Fibroblast of skin of left quadriceps (primary cell): ENCODE measurements at places on chromosomes 4 and X.

DNA sequence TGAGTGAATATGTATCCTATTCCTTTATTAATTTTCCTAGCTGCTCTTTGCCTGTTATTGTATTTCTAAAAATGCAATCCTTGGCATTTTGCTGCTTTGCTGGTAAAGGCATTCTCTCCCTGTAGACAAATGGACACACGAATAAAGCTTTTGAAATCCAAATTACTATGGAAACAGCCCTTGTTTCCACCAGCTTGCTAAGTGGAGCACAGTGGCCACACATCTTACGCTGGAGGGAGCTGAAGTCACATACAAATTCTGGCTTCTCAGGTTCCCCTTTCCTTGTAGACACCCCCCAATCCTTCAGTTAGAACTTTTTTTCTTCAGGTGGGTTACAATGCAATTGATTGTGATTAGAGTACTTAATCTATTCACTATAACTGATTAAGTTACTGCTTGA lies 66.2 kb downstream of the AGA start:
- DNase-seq, result no peak

DNA sequence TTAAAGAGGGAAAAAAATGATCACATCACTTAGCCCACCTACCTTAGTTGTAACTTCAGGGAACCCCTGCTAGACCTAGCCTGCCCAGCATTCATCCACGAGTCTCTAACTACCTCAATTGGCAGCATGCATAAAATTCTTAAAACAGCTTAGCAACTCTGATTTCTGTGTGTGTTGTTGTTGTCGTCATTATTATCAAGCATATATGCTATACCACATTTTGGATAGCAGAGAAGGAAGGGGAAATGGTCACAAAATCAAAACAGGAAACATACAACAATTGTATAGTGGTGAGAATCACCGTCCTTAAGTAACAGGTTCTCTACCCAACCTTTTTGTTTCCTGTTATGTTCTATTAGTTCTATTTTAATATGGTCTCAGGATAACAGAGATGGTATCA lies 2.7 kb upstream of the ACOT9 start:
- no peak for DNase-seq

- no peak for DNase-seq
Measured at GRCh38 chrX:53049127-53049517, 533 bp downstream of the GPR173 start.

- DNase-seq, result peak; percentile 35
Measured at GRCh38 chr4:40719008-40719623, 30.6 kb upstream of the NSUN7 start.

- no peak for DNase-seq
Measured at GRCh38 chr4:11805842-11806241, 377.1 kb upstream of the HS3ST1 start.

DNA sequence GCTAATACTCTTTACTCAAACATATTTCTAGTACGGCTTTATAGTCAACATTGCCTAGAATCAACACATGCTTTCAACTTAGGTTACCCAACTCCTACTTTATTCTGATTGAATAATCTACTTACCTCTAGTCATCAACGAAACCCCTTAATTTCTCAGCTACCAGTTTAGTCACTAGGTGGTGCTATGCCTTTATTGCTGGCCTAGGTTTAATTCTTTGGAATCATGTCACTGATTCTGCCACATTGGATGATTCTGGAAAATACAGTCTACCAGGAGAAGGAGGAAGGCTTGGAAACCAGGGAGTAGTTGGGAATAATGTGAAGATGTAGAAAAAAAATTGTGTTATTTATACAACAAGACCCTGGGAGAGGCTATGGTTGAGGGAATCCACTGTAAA lies 167.7 kb downstream of the DCAF12L2 start:
- DNase-seq, result no peak

DNA sequence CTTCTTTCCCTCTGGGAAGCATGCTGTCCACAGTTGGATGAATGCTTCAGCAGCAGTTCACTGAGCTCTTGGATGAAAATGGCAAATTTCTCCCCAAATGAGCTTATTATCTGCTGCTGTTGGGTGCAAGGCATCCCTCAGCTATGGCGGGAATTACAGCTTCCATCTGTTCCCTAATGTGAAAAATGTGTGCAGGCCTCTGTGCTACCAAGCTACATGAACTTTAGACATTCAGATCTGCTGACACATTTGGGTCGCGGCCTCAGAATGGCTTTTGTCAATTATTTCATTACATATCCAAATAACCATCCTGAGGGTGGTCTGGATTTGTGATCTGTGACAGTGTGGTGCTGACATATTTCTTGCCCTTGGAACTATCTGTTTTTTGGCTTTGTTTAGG lies 119.5 kb upstream of the SCML1 start:
- DNase-seq, result peak; percentile 68

DNA sequence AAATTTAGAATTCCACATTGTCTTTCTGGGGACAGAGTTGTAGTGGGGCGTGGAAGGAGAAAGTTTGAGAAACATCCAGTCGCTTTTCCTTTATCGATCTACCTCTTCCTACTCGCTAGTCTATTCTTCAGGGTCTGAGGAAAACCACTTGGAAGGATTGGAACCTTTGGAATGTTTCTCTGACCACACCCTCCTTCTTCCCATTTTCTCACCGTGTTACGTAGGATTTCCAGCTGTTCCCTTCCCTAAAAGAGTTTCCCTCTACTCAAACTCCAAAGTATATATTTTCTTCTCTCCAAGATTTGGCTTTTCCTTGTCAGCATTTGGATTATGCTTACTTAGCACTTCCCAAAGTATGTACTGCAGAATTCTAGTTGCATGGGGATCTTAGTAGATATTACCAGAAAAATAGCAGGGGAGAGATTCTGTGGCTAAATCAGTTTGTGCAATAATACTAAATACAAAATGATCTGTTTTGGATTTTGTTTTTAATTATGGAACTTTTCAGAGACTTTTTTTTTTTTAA lies 4.9 kb downstream of the ENPEP start:
- no peak for DNase-seq

DNA sequence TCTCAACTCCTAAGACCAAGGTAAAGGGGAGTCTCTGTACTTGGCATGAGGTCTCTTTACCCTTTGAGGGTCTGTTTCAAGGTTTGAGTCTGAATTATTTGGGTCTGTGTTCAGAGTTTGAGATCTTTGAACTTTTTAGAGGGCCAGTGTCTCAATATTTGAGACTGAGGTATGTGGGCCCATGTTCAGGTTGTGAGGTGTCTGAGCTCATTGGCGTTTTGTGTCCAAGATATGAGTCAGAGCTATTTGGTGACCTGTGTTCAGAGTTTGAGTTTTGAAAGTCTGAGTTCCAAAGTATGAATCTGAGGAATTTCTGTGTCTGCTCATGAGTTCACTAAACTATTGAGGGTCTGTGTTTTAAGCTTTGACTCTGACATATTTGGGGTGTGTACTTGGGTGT lies 36.7 kb upstream of the PAGE4 start:
- DNase-seq, result no peak

GRCh38 chrX:114584375-114584943 lies 573 bp downstream of the HTR2C start:
- no peak for DNase-seq

- DNase-seq, result no peak
Measured at GRCh38 chr4:161680146-161680545, 483.7 kb downstream of the FSTL5 start.

DNA sequence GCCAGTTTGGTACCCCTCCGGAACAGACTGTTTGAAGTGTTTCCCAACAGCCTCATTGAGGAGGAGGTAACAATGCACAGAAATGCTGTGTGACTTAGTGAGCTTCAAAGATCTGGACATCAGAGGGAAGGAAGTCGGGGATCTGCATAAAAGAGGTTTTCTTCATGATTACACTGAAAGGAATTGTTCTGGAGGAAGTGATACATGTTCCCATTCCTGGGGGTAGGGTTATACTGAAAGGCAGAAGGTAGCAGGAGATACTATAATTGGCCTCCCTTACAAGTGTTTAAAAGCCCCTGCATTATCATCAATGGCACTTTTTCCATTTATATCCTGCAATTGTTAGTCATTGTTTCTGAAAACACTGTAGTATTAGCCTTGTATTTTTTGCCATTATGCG lies 94.0 kb upstream of the DKK2 start:
- no peak for DNase-seq

DNA sequence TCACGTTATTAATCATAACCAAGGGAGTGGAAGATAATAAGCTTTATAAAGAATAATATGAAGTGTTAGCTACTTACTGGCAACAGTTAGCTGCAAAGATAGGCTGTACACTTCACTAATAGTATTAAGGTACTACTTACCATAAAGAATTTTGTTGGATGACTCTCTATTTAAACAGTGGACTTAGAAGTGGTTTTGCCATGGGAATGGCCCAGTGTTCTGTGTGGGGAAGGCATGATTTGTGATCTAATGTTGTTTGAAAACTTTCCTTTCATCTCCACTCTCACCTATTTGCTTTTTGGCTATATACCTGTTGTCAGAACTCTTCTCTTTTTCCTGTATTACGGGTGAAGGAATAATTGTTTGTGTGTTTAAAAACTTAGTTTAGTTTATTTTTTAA lies 23.0 kb downstream of the FHDC1 start:
- no peak for DNase-seq

DNA sequence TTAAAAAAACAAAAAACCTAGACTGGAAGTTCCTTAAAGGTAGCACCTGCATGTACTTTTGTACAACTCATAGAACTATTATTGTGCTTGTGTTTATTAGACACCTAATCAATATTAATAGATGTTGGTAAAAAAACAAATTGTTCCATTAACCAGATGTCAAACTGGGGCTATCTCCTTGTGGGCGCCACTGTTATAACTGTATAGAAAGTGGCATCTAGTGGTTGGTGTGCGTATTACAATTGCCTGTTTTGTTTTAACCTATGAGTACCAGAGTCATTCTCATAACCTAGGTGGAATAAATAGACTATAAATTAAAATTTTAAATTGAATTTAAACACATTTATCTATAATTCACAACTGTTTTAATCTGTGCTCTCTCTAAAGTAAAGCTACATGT lies 97.4 kb downstream of the COL4A5 start:
- DNase-seq, result no peak

- no peak for DNase-seq
Measured at GRCh38 chrX:42176789-42177188, 253.4 kb upstream of the CASK start.

DNA sequence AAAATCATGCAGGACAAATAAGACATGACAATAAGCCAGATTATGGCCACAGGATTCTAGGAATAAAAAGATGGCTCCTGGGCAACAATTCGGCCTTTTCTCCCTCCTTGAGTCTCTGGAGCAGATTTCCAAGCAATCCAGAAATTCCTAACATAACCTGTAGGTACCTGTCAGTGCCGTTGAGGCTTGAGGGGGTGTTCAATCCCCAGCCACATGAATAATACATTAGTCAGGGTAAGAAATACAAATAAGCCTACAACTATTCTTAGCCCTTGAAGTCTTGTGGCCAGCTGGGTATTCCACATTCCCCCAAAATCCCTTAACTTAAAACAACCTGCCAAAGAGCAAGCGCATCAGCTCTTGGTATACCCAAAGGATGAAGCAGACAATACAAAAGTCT lies 9.7 kb downstream of the CXorf38 start:
- no peak for DNase-seq

DNA sequence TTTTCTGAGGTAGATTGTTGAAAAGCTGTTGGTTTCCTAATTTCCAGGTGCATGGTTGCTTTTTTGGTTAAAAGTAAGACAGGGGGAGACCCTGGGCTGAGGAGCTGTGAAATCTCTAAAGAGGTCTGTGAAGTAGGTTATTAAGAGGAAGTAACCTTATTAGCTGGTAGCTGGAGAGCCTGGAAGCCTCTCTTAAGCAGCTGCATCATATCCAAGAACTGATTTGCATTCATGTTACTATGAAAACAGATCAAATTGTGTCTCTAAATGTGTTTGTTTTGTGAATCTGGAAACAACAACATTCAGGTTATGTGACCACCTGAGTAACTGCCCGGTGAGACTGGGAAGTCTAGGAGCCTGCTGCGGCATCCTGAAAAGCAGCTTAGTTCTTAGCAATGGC lies 54.1 kb downstream of the ARHGAP10 start:
- DNase-seq, result no peak

- DNase-seq, result no peak
Measured at GRCh38 chr4:104643805-104644204, 149.1 kb upstream of the CXXC4 start.

- DNase-seq, result no peak
Measured at GRCh38 chr4:88696630-88697029, 999 bp downstream of the NAP1L5 start.

GRCh38 chrX:8105531-8105930 lies 65.5 kb downstream of the VCX2 start:
- no peak for DNase-seq

DNA sequence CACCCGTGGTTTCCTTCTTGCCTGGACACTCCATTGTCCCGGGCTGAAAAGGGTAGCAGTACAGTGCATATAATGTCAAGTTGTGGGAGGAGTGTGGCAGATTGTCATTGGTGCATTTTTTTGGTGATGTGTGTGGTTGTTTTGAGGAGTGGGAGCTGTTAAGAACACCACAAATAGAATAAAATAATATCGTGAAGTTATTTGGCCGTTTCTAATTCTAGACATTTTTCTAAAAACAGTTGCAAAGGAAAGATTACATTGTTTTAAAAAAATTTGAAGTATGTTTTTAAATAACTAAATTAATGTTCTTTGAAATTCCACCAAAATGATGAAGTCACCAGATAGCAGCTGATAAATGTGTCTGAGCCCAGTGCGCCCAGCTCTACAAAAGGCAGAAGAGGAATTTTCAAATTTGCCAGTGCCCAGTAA lies 1.3 kb downstream of the PKD2 start:
- DNase-seq, result no peak

DNA sequence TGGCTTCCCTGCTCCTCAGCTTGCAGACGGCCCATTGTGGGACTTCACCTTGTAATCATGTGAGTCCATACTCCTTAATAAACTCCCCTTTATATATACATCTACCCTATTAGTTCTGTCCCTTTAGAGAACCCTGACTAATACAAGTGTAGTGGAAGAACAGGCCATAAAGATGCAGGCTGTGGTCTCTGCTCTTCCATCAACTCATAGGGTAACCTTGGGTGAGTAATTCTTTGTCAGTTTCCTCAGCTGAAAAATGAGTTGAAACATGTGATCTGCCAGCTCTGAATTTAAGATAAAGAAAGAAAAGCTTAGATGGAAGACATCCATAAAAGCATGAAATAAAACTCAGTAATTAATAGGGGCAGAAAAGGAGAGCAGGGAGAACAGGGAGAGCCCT lies 103.6 kb downstream of the ENOX2 start:
- no peak for DNase-seq

- DNase-seq, result no peak
Measured at GRCh38 chr4:126799416-126799815, 833.3 kb upstream of the INTU start.

GRCh38 chrX:112051576-112051975 lies 31.0 kb downstream of the TRPC5 start:
- DNase-seq, result no peak

GRCh38 chrX:154592505-154592904 lies 7.6 kb downstream of the CTAG1A start:
- no peak for DNase-seq

- peak; percentile 46 for DNase-seq
Measured at GRCh38 chr4:127698789-127699200, 31.4 kb upstream of the SLC25A31 start.
